ENCODE measurements at places on chromosomes 5 and 9.

DNA sequence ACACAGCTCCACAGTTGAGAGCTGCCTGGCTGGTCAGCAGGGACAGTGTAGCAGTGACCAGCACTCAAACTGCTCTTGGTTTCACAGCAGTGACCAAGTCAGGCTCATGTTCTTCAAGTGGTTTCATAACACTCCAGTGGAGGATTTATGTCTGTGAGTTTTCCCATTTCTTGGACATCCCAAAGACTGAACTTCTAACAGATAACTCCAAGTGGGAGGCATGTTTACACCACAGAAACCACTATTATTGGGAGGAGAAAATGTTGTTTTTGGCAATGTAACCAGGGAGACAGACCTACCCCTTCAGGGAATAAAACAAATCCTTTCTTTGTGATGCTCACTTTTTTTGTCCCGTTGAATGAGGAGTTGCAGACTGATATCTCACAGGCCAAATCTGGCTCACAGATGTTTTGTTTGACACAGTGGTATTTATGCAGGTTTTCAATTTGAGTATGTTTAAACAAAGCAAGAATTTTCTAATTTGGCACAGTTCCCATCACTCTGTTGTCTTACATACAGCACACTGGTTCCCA is 141.5 kb downstream of the RMI1 start:
- no peak for DNase-seq

DNA sequence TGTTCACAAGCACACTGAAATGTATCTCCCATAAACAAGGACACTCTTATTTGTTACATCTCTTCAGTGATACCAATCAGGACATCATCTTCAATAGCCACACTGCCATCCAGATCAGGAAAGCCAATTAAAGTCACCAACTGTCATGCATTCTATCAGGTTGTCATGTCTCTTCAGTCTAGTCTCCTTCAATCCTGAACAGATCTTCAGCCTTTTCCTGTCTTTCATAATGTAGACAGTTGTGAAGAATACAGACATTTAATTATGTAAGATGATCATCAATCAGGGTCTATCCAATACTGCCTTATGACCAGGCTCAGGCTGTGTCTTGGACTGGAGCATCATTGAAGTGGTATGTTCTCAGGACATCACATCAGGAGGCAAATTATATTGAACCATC is 419.8 kb upstream of the SMC2 start:
- no peak for DNase-seq

GRCh38 chr9:10678010-10678409 is 65.2 kb upstream of the PTPRD start:
- no peak for DNase-seq

GRCh38 chr5:1834721-1835429 is 33.7 kb downstream of the NDUFS6 start:
- DNase-seq, result no peak

DNA sequence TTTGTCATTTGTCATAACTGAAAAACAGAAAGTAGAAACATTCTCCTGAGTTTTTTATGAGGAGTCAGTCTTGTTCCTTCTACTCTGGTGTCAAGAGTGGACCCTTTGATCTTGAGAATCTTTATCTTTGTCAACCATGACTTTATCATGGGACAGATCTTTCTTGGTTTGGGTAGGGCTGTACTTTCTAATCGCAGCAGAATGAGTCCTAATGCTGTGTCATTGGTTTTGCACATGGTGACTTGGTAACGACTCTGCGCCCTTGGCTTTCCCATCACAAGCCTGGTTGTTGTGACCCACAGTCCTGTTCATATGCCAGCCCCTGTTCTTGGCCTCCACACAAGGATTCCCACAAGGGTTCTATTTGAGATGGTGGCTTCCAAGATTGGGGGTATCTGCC is 45.6 kb downstream of the AOPEP start:
- DNase-seq, result no peak

DNA sequence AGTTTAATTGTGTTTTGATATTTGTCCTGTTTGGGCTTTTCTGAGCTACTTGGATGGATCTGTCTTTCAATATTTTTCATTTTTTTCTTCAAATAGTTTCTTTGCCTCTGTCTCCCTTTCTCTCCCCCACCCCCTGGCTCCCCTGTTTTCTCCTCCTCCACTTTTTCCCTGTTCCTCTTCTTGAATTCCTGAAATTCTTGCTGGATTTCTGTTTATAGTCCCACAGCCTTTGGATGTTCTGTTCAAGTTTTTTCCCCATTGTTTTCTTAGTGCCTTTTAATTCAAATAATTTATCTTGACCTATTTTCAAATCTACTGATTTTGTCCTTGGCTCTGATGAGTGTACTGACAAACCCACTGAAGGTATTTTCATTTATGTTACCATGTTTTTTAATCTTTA is 113.0 kb downstream of the VPS13A start:
- DNase-seq, result no peak

DNA sequence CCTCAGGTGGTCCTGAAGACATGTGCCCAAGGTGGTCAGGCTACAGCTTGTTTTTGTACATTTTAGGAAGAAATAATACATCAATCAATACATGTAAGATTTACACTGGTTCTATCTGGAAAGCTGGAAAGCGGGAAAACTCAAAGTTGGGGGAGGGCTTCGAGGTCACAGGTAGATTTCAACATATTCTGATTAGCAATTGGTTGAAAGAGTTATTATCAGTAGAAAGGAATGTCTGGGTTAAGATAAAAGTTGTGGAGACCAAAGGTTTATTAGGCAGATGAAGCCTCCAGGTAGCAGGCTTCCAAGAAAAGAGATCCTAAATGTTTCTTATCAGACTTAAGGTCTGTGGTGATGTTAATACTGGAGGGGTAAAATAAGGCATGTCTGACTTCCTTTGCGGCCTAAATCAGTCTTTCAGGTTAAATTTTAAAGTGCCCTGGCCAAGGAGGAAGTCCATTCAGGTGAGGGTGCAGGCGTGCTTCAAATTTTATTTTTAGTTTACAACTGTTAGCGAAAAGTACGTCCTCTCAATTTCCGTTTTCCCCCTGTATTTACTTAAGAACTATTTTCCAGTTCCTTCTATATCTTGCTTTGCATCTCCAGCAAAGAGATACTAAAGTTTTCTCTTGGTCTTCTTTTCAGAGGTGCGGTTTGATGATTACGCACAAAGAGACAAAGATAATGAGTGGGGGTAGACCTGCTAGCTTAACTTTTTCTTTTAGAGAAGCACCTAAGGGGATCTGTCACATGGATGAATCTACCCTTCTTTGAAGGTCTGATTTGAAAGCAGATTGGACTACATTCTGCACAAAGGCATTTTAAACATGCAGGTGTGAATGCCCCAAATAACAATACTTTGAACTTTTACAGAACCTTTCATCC is 578.6 kb downstream of the RAB3C start:
- no peak for DNase-seq

DNA sequence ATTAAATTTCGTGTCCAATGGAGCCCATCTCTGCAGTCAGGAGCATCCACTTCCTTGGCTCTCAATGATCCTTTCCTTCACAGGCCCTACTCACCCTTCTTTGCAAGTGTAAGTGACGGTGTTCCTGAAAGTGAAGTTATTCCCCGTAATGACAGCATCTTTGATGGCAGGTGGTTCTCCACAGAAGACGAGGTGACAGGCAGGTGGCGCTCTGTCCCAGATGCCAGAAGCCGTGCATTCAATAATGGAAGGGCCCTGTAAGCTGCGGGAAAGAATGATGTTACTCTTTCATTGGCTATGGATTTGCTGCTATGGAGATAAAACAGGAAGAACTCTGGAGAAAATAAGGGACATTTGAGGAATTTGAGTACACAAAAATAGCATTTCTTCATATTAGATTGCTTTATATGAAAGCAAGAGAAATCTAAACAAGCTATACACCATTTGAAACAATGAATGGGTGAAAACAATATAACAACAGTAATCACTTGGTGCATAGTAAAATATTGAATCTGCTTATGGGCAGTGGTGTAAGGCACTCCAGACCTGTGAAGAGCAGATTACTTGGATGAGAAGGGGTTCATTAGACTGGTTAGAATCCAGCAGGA is 89.9 kb upstream of the TXNDC8 start:
- DNase-seq, result no peak

DNA sequence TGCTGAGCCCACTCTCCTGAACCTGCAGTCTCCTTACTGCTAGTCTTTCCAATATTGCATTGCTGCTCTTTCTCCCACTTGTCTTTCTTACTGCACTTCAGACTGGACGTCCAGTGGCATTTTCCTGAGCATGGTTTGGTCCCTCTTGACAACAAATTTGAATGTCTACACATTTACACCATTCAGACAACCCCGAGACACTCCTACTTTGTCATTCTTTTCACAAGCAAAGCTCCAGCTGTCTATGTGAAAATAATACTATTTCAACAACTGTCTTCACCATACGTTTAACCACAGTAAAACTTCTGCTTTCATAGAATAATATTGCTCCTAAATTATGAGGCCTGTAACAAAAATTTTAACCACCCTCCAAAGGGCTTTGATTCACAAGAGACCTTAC is 10.4 kb upstream of the APTX start:
- no peak for DNase-seq

DNA sequence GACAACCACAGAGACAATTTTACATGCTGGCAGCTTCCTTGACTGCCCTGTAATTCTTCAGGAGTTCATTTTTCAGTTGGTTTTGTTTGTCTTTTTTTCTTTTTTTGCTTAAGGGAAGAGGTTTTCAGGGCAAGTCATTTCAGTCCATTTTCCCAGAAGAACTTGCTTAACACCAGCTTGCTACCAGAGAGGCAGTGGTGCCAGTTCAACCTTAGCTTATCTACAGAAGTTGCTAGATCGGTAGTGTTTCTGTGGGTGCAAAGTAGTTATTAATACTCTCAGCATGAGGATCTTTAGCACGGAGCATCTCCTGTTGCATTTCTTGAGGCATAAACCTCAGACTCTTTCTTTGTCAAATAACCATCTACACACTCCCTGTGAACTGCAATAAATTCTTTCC is 1.1 kb downstream of the SPEF2 start:
- no peak for DNase-seq

DNA sequence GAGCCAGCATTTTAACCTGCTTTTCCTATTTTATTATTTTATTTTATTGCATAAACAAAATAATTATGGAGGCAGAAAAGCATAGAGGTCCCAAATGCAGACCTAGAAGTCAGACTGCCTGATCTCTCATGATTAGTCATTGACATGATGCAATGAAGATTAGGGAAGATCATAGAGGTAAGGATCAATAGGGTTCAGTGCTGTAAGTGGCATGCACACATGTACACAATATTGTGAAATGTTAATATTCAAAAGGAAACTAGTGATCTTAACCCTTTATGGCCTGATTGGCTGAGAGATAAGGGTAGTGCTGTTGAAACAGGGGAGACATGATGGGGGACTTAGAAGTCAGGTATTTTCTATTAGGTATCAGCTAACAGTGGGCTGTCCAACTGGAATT is 1.1 kb upstream of the FRRS1L start:
- no peak for DNase-seq

DNA sequence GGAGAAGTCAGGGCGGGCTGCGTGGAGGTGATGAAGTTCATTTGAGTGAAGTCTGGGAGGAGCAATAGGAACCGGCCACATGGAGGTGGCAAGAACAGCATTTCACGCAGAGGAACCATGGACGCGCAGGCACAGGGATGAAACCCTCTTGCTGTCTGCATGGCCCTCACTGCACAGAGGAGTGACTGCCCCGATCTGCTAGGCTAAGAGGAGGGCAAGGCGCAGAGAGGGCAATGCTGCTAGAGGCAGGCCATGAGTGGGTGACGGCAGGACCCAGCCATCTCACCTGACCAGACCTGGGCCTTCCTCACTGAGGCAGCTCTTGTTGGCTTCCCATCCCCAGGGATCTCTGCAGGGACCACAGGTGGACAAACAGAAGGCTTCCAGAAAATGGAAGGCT is 90.3 kb downstream of the BARX1 start:
- no peak for DNase-seq

DNA sequence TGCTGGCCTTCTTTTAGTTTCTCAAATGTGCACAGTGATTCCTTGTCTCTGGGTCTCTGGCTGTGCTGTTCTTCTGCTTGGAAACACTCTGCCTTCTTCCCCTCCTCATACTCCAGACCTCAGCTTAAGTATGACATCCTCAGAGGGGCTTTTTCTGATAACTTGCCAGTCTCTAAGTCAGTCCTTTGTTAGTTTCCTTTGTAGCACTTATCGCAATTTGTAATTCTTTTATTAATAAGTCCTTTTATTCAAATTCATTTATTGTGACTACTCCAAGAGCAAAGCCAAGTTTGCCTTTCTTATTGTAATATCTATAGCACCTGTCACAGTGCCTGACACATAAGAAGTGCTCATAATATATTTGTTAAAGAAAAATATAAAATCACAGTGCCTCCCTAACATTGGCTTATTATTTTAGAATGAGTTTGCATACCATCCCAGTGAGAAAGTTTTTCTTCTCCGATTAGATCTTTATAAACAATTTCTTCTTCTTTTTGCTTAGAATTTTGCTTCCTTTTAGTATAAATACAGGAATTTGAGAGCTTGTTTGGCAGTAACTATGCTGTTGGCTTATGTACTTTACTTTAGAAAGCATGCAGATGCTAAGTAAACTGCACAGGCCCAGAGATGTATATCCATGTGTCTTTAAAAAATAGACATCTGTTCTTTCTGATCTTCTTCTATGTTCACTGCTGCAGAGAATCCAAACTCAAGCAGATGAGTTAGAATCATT is 198.0 kb downstream of the GAS1 start:
- no peak for DNase-seq

GRCh38 chr9:136858452-136858843 is 6.3 kb downstream of the MAMDC4 start:
- no peak for DNase-seq

DNA sequence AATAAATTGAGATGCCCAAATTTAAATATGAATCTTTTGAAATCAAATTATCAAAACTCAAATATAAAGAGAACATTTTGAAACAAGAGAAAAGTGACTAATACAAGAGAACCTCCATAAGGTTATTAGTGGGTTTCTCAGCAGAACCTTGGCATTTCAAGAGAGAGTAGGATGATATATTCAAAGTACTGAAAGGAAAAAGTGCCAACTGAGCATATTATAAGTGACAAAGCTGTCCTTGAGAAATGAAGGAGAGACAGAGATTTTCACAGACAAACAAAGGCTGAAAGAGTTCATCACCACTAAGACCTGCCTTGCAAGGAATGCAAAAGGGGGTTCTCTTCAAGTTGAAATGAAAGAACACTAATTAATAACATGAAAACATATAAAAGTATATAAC is 366.0 kb downstream of the HINT1 start:
- DNase-seq, result no peak

DNA sequence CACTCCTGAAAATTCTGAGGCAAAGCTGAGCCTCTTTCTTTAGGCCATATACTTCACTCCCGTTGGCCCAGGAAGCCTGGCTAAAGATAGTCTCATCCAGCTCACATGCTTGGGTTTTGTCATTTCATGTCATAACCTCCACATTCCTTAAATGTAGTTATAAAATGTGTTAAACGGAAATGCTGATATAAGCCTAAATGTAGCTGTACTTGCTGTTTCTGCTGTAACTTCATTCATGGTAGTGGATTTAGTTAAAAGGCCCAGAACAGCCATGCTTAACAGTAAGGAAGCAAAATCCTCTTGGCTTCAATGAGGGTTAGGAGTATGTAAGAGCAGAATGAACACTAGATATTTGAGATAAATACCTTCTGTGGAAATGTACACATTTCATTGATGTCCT is 135.8 kb upstream of the TMEM161B start:
- no peak for DNase-seq
